Brain pericyte (primary cell): ENCODE measurements at places on chromosomes 16 and 17.

GRCh38 chr16:47774661-47775060 is 313.5 kb downstream of the PHKB start:
- DNase-seq: no peak

GRCh38 chr17:83174362-83175118 is 95.1 kb downstream of the METRNL start:
- DNase-seq: peak; percentile 95

- DNase-seq: no peak
These were observed 22.4 kb downstream of the PLD6 start for GRCh38 chr17:17183744-17184143.

- no peak for DNase-seq
These were observed 90.0 kb downstream of the GNAO1 start for GRCh38 chr16:56281249-56281805.

DNA sequence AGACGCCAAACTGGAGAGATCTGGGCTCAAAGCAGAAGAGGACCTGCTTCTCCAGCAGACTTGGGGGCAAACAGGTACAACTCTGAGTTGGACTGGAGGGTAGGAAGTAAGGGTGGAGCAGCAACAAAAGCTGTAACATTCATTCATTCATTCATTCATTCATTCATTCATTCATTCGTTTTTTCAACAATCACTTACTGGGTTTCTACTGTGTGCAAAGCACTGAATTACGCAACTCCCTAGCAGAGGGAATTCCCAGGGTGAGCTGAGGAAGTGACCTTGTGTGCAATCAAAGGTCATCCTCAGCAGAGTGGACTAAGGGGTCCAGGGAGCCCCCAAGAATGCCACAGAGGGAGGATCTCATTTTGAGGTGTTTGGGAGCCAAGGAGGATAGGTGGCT is 231.1 kb upstream of the SDK2 start:
- DNase-seq: no peak
